ENCODE measurements at places on chromosomes 1 and 21. TPM values are rescaled to one million over a fixed set of nuclear protein-coding genes. Genes with fewer than 3 reads are reported as not detected.

SPATA46 gene
- not detected for total RNA-seq

RAB25 gene
- not detected for total RNA-seq

PLD5 gene
- total RNA-seq, result 0.96 TPM

TEKT2 gene
- 1.6 TPM for total RNA-seq

DNA sequence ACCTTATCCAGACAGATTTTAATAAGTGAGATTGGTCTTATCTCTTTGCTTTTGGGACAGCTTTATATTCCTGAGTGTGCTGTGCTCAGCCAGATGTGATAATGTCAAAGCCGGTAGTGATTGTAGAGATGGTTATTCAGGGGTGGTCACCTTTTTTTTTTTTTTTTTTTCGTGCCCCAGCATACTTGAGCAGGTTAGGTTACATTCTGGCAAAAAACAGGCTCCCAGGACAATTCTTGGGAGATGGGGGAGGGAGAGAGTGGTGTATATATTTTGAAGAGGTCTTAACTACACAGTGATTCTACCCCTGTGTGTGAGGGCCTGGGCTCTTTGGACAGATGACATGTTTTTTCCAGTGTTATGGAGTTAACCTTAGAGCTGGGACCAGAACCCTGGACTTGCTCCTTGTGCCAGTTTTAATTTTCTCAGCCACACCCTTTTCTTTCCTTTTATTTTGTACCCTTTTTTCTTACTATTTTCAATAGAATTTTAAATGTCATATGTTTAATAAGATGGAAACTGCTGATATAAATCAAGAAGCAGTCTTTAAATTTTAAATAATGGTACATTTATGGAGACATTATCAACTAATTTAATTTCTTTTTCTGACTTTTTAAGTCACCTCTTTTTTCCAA is 88.4 kb downstream of the DYRK1A start:
- DNase-seq, result no peak

- DNase-seq, result no peak
These were observed 7.6 kb upstream of the RAP1A start for GRCh38 chr1:111611986-111612385.

- DNase-seq, result no peak
These were observed 13.4 kb upstream of the DPT start for GRCh38 chr1:168742386-168742785.

DNA sequence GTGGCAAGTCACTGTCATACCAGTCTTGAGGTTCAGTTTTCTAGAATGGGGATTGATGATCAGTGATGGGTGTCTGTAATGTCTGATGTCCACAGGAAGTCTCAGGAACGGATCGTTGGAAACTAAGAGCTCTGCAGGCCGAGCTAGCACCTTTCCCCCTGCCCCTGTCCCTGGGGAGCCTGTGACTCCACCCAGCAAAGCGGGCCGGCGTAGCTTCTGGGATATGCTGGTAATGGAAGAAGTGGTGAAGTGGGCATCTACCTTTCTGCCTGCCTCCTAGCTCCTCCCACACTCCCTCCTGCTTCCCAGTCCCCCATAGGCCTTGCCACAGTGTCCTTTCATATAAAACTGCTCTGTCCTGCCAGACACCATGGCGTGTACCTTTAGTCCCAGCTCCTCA is 13.4 kb downstream of the HYI start:
- DNase-seq, result peak; percentile 6

DNA sequence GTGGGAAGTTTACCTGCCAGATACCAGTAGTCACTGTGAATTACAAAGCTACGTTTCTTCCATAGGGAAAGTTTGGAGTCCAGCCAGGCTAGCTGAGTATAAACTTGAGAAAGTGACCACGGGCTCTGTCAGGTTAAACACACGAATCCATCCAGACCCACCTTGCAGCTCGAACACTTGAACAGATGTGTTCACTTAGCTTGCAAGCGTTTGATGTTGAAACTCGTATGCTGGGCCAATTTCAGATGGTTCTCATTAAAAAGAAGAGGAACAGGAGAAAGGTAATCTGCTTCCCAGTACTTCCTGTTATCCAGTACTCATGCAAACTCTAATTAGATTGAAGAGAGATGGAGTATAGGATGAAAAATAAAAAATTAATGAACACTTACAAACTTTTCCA is 636.4 kb downstream of the SMYD3 start:
- no peak for DNase-seq

GRCh38 chr1:223758734-223759133 is 46.4 kb downstream of the CAPN2 start:
- DNase-seq, result no peak

- no peak for DNase-seq
These were observed 99.1 kb upstream of the CTTNBP2NL start for GRCh38 chr1:112296908-112297307.

DNA sequence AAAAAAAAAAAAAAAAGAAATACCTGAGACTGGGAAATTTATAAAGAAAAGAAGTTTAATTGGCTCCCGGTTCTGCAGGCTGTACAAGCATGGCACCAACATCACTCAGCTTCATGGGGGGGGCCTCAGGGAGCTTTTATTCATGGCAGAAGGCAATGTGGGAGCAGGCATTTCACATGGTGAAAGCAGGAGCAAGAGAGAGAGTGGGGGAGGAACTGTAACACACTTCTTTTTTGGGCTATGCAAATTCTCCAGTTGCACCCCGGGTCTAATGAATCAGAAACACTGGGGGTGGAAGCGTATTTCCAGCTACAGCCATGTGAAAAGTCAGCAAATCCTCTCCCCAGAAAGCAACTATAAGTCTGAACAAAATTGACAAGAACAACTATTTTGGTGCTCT is 11.8 kb upstream of the SOD1 start:
- no peak for DNase-seq

DNA sequence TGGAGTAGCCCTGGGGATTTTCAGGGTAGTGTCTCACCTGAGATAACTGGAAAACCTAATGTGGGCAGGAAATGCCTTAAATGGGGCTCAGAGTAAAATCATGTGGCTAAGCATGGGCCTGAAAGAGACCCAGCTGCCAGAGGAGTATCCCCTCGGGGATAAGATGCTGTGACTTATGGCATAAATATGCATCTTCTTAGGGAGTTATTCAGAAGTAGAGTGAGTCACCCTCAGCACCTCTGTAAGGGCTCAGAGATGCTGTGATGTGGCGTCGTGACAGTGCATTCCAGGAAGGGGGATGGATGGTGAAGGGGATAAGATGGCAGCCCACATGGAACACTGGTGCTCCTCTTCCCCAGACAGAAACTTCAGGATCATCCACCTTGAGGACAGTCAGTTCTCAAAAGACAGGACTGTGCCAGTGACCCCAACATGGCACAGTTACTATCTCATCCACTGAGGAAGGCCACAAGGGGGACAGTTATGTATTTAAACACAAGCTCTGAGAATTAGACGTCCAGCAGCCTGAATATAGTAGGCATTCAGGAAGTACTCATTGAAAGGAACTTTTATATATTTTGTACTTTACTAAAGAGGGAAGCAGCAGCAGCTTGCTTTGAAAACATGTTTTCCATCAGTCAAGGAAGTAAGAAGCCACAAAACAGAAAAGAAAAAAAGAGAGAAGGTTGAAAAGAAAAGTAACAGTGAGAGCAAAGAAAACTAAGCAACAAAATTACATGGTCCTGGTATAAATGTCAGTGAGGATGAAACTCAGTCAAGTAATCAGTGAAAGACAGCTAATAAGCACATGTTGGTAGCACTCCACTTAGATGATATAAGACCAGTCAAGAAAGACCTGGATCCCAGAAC is 8.3 kb downstream of the IL24 start:
- DNase-seq, result no peak

Measured in glutamatergic neuron (in vitro differentiated cells).